ENCODE measurements at places on chromosomes 3 and 15.
A peak's percentile ranks its signal among the peaks of the same experiment; 100 is the strongest.

DNA sequence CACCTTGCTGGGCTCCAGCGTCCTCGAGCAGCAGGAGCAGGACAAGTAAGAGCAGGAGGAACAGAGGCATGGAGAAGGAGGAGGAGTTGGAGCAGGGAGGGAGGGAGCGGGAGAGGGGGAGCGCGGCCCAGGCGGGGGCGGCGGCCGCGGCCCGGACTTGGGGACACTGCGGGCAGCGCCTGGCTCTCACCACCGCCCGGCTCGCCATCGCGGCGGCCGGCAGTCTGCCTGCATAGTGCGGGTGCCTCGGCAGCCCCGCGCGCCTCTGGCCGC lies 440 bp downstream of the DCBLD2 start:
- peak; percentile 43 for ATAC-seq

DNA sequence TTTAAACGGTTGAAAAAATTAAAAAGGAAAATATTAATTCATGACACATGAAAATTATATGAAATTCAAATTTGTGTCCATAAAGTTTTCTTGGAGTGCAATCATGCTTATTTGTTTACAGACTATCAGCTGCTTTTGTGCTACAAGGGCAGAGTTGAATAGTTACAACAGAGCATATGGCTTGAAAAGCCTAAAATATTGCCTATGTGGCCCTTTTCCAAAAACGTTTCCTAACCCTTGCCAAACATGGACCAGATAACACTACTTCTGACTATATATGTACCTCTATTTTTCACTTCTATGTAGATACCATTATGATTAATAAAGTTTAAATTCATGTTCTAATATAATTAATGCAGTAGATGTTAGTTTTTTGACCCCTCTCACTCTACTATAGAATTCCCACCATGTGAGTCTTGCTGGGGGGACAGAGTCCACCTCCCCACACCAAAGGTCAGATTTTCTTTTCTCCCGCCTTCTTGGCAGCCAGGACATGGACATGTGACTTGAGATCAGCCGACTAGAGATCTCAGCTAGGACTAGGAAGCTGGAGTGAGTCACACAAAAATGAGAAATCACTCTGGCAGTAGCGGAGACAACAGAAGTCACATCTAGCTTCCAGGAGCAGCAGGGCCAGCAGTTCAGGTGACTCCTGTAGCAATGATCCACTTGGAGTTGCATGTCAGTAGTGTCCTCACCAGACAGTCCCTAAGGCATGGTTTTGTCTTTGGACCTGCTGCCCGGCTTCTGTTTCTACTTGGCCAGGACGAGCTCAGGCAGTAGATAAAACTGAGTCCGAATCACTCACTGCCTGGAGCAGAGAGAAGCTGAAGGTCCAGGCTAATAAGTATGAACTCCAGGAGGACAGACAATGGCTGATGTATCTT lies 22.4 kb downstream of the CIAO2A start:
- peak; percentile 70 for ATAC-seq

DNA sequence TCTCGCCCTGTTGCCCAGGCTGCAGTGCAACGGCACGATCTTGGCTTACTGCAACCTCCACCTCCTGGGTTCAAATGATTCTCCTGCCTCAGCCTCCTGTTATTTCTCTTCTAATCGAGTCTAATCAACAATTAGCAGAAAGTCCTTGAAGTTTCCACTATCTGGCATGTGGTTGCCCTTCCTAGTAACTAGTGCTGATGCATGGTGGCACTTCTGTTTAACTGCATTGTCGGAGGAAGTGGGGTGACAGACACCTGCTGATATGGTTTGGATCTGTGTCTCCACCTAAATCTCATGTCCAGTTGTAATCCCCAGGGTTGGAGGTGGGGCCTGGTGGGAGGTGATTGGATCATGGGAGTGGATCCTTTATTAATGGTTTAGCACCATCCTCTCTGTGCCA lies 9.2 kb downstream of the CRTAP start:
- no peak for ATAC-seq

- no peak for ATAC-seq
Observed at GRCh38 chr3:78353231-78353630, 1313.3 kb downstream of the ROBO2 start.

GRCh38 chr3:170738766-170739165 lies 131.2 kb downstream of the RPL22L1 start:
- no peak for ATAC-seq

- ATAC-seq = no peak
Observed at GRCh38 chr3:45670436-45670835, 18.8 kb upstream of the SACM1L start.

DNA sequence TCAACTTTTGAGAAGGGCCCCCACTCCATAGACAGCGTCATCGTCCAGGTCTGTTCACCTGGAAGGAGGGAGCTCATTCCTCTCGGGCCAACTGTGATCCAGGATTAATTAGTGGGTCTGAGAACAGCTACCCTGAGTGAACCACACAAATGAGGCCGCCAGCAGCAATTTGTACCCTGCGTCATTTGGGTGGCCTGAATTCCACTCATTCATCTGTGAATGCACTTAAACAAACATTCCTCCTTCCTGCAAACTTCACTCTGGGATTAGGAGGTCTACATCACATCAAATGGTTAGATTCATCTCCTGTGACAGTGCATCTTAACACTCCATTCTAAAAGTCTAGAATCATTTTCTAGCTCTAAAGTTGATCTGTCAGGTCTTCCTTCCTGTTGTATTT lies 201.8 kb downstream of the GABRG3 start:
- no peak for ATAC-seq

DNA sequence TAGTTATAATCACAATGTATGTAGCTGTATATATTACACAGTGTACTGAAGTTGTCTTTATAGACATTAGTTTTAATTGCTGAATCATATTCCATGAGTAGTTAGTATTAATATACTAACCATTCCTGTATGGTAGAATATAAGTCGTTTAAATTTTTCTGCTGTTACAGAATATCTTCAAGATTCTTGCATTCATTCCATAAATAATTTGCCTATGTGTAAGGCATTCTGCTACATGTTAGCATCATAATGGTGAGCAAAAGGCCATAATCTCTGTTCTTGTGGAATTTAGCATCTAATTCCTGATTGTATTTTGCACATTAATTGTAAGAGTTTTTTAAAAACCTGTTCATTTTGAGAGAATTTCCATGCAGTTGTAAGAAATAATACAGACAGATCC lies 14.1 kb downstream of the GYG1 start:
- ATAC-seq = no peak

DNA sequence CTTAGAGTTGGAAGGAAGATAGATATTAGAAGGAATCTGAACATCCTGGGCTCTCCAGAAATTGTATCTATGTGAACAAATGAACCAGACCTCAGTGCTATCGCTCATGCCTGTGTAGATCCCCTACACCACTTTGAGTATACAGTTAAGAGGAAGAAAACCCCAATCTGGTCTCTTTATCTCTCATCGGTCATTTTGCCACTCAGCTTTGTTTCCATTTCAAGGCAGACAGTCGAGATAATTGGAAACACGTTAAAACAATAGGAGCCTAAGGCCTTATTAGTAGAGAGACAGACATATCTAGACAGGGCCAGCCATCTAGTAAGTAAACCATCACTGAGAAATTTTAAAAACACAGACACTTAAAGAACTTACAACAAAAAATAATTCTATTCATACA lies 101.6 kb downstream of the MYLK start:
- no peak for ATAC-seq

GRCh38 chr3:44359146-44359751 lies 20.7 kb downstream of the TCAIM start:
- ATAC-seq = no peak

GRCh38 chr3:143654906-143655305 lies 193.4 kb downstream of the SLC9A9 start:
- ATAC-seq = peak; percentile 75

DNA sequence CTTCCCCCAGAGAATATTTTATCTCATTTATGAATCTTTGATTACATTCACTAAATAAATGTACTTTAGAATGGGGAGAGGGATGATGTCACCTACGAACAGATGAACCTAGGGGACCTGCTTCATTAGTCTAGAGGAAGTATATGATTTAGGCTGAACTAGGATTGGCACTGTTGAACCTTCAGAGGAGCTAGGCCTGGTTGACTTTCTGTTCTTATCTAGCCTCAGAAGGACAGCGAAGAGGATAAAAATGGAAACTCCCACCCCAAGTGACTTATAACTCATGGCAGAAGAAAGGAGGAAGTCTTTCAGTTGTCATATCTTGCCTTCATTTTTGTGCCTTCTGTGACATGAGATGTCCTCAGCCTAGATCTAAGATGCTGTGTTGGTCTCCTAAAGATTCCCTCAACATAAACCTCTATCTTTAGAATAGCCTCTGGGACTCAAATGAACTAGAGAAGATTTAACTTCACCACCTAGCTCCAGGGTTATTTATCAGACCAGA lies 42.6 kb downstream of the POLG start:
- ATAC-seq = no peak

DNA sequence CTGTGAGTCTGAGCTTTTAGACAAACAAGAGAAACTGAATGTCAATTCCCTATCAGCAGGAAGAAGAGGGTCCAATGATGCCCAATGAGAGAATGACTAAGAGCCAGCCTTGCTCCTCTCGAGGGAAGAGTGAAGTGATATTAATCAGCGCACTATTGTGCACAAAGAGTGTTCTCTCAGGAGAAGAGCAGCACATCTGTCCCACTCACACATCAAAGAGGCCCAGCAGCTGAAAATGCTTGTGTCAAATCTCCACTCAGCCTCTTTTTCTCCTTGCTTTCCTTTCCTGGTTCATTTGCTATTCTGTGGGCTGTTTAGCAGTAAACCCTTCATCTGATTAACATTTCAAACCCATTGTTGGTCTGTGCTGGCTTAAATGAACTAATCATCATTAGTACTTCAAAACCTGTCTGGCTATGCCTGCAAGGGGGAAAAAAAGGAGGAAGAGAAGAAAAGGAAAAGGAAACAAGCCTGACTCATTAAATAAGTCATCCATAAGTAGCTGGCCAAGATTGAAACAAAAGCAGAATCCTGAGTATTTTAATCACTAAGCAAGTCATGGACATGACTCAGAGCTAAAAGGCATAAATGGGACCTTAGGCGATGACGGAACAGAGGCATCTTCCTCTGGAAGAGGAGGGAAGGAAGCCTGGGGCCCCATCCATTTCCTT lies 912.7 kb downstream of the TUSC7 start:
- peak; percentile 93 for ATAC-seq

DNA sequence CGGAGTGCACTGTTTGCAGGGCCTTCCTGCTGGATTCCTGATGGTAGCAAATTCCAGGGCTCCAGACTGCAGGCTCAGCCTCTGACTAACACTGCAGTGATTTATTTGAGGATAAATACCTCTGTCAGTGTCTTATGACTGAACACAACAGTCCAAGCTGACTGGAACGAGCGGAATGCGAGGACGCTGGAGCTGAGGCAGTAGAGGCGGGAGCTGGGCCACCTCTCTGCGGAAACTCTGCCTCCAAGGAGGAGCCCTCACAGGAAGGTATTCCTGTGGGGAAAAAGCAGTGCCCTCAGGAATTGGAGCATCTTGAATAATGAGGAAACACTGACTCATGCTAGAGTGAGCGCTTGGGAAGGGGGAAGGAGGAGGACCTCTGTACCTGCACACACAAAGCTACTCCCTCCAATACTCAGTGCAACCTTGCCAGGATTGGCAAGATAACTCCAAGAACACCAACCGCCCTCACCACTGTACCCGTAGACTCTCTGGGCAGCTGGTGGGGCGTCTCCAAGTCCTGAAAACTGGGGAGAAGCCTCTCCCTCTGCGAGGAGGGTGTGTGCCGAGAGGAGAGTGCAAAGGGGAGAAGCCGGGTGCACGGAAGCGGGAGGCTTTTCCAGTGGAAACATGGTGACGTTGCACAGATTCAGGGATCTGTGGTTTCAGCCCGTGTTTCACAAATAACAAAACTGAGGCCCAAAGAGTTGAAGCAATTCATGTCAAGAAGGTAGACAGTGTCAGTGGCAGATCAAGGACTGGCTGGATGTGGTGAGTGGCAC lies 43.0 kb downstream of the VGLL4 start:
- ATAC-seq = peak; percentile 96

DNA sequence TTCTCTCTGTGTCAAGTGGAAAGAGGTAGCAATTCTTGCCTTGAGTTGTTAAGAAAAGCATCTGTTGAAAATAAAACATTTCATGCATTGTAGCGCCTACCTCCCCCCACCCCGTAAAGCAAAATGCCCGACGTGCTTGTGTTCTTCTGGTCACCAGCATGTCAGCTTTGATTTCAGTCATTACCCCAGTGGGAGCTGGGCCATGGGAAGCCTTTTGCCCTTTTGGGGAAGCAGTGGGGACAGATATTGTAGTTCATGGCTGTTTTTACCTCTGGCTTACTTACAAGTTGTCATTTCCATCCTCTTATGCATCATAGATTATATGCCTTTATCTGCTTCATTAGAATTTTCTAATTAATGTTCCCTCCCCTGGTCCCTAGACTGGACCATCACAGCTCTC lies 328.7 kb downstream of the RYR3 start:
- ATAC-seq = no peak

- no peak for ATAC-seq
Observed at GRCh38 chr3:101867511-101867910, 18.2 kb downstream of the NFKBIZ start.

DNA sequence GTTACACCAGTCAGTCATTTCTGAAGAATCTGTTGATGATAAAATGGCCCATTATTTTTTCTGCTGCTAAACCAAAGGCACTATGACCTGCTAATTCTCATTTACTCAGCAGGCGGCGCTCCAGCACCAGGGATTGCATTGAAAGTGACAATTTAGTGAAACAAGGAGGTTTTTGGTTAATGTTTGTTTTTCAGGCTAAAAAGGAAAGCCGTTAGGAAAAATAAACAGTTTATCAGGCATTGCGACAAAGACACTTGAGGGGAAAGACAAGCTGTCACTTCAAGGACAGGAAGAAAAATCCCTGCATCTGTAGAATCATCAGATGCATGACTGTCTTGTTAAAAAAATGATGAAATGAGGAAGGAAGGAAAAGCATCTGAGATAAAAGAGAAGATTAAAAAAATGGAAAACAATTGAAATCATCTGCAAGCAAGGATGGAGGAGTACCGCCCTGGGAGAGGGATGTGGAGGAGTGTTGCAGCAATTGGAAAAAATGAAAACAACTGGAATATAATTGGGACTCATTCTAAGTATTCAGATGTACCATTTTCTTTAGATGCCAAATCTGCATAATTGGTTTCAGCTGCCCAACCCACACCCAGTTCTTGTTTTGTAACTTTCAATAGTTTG lies 54.0 kb downstream of the NR1D2 start:
- ATAC-seq = no peak

DNA sequence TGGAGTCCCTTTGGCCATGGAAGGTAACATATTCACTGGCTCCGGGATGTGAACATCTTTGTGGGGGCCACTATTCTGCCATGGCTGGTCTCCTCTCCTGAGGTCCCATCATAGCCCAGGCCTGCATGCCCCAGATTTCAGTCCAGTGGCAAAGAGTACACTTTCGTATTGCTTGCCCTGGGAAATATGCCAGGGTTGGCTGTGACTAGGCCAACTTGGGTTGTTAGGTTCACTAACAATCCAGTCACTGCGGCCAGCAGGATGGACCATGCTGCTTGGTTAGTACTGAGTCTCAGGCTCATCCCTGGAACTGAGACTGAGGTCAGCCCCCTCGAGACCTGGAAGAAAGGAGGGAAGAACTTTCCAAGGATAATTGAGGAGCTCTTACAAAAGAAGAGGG lies 9.8 kb upstream of the EEFSEC start:
- no peak for ATAC-seq

Data from esophagus mucosa (tissue), 1 donor.